ENCODE measurements at places on chromosomes 12 and 14. TPM values are rescaled to one million over a fixed set of nuclear protein-coding genes. Genes with fewer than 3 reads are reported as not detected.
A peak's percentile ranks its signal among the peaks of the same experiment; 100 is the strongest.

The NINJ2 gene
- 17.7 TPM for total RNA-seq

The VSIG10 gene
- 36.7 TPM for total RNA-seq

The SLCO1C1 gene
- 6.1 TPM for total RNA-seq

The ZNF10 gene
- 13.1 TPM for total RNA-seq

GRCh38 chr12:74539765-74540526 lies 2.3 kb downstream of the ATXN7L3B start:
- DNase-seq: no peak

DNA sequence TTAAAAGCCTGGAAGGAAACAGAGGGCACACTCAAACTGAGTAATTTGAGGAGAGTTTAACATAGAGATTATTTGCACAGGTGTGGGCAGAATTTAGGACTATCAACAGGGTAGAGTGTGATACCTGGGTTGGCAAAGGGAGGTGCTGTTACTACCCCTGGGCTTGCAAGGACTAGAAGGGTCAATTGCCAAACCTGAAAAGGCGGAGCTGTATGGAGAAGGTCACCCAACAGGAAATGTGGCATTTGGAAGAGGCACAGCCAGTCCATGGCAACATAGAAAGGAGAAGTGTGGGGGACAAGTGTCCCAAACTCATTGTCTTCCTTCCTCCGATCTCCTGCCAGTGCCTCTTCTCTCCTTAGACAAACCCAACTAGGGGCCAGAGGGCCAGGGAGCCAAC lies 21.6 kb upstream of the MED13L start:
- DNase-seq: no peak

DNA sequence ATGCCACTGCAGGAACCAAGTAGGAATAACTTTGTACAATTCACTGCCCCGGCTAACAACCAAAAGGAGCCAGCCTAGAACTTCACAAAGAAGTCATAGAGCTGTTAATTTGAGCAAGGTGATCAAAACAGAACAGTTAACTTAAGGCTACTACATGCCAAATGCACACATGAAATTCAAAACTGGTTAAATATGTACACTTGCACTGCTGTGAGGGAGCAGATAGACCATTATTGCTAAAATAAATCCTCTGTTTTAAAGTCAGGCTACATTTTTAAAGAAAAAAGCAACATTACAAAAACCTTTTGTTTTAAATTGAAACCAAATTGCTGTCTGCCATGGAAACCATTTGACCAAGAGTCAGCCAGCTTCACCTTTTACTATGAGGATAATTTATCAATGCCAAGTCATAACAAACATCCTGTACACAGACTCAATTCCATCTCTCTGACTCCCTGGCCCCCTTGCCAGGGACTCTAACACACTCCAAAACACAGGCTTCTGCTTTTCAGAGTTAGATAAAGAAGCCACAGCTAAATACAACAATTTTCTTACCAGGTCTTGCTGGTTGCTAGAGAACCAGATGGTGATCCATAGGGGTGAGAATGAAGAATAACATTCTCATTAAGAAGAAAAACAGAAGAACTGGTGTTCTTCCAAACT lies 84.0 kb downstream of the LRP6 start:
- no peak for DNase-seq

DNA sequence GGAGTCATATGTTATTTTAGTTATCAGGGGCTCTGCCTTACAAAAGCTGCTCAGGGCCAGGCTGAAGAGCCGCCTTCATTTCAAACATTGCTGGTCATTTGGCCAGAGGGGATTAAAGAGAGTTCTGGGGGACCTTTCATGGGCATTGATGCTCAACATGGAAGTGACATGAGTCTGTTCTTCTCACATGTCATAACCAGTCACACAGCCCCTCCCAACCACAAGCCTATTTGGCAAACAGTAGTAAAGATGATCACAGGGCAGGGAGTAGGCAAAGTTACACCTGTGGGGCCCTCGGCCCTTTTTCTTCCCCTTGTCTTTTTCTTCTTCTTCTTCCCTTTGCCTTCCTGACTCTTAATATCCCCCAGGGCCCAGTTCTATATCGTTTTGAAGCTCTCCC lies 33.3 kb downstream of the CFAP54 start:
- no peak for DNase-seq

GRCh38 chr14:52266782-52267181 lies 716 bp upstream of the PTGDR start:
- no peak for DNase-seq

DNA sequence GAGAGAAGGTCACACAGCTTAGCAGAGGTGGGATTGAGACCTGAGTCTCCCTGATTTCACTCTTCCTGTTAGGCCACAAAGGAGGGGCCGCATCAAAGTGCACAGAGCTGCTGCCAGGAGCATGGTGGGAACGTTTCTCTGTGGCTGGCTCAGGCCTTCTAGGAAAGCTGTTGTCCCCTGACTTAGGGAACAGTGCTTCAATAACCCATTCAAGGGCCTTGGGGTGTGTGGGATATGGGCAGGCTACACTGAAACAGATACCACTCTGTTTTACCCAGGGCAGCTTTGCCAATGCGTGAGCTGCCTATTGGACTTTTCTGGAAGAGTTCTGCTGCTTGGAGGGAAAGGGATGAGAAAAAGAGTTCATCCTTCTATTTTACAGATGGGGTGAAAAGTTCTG lies 110.0 kb downstream of the ADCK1 start:
- DNase-seq: no peak

- DNase-seq: no peak
These were observed 142.4 kb downstream of the ITPR2 start for GRCh38 chr12:26690601-26691000.

- peak; percentile 67 for DNase-seq
These were observed 902 bp downstream of the TMPO start for GRCh38 chr12:98516111-98516873.

DNA sequence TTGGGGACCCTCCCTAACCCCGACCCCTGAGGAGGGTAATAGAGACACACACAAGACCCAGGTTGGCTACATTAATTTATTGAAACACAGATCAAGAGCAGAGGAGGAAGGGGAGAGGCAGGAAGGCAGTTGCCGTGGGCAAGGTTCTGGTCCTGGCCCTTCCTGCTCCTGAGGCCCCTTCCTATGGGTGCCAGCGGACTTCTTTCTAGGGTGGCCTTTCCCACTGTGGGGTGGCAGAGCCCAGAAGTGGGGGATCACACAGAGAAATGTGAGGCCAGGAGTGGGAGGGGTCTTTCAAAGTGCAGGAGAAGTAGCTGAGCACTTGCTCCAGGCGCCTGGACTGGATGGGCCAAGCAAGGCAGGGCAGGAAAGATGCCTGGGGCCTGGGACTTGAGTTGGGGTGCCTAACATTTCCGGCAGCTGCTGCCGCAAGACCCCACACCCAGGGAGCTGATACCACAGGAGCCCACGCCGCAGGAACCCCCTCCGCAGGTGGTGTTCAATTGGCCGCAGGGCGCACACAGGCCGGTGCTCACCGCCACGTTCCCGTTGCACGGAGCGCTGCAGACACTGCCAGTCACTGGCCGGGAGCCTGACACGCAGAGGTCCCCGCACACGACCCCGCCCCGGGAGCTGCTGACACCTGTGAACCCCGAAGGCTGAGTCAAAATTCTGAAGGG lies 5.3 kb downstream of the KRT81 start:
- no peak for DNase-seq
